Stimulated activated naive CD4-positive, alpha-beta T cell treated with Interleukin-2 at 50 U/mL for 16 hours (primary cell): ENCODE measurements at places on chromosomes 1 and 21.

GRCh38 chr1:107633596-107633995 lies 331.4 kb downstream of the VAV3 start:
- no peak for DNase-seq

- DNase-seq = no peak
These were observed 2.2 kb downstream of the FOXD2 start for GRCh38 chr1:47439819-47440598.

DNA sequence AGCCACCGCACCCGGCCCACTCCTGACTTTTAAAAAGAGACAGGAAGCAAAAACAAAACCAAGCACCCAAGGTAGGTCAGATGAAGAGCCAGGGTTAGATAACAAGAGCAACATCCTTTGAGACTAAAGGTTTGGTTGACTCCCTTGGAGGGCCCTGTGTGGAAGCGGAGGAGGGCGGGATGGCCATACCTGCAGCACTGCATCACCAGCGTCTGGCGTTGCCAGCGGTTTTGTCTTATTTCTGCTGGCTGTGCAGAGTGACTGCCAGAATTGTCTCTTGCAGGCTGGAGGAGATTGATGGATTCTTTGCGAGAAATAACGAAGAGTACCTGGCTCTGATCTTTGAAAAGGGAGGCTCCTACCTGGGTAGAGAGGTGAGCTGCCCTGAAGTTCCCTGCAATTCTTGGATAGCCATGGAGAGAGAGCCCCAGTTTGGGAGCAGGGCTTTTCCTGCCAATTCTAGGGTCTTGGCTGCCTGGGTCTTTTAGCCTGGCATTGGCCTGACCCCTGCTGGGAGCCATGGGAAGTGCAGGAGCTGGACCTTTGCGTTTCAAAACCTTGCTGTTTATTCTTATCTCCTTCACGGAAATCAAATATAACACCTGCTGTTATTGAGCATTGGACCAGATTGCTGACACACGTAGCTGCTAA lies 24.0 kb downstream of the QSOX1 start:
- DNase-seq = peak; percentile 29

DNA sequence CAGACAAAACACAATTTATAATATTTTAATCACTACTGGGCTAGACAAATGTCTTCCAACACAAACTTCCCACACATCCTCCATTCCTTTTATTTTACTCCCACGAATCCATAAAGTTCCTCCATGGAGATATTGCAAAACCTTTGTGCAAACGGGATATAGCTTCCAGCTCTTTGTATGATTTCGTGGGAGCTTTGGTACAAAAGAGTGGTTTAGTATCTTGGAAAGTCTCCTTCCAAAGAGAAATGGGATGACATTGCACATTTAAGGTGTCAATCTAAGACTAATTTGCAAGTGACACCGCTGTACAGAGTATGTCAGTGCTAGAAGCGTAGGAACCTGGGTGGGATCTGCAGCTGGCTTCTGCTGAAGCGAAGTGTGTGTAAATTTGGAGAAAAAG lies 455.2 kb upstream of the RUNX1 start:
- DNase-seq = no peak

DNA sequence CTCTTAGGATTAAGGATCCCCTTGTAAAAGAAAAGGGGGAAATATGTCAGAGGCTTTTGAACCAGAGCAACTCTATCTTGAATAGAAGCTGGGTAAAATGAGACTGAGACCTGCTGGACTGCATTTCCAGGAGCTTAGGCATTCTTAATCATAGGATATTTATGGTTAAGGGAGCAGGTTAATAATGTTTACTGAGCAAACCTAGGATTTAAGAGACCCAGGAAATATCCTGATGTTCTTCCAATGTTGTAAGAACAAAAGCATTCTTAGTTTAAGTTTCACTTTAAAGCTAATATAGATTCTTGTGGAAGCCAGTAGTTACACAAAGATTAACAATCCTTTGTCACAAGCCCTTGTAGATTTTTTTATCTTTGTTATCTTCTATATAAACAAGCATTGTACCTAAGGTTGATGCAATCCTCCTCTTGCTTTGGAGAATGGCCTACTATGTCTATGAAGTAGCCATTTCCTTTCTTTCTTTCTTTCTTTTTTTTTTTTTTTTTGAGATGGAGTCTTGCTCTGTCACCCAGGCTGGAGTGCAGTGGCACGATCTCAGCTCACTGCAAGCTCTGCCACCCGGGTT lies 570.2 kb upstream of the BEND5 start:
- no peak for DNase-seq

DNA sequence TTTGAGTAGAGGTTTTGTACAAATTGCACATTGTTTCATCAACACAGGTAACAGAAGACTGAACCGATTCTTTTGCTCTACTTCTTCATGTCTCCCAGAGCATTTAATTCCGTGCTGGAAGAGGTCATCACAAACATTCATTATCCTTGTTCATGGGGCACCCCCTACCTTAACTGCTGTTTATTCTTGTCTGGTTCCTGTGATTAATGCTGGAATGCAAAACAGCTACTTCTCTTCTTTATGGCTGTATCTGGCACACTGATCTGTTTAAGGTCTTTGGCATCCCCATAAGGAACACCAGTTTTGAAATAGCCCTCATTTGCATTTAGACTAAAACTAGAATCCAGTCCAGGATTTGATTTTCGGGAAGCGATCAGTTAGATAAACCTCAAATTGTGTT lies 42.2 kb downstream of the NTNG1 start:
- DNase-seq = no peak

DNA sequence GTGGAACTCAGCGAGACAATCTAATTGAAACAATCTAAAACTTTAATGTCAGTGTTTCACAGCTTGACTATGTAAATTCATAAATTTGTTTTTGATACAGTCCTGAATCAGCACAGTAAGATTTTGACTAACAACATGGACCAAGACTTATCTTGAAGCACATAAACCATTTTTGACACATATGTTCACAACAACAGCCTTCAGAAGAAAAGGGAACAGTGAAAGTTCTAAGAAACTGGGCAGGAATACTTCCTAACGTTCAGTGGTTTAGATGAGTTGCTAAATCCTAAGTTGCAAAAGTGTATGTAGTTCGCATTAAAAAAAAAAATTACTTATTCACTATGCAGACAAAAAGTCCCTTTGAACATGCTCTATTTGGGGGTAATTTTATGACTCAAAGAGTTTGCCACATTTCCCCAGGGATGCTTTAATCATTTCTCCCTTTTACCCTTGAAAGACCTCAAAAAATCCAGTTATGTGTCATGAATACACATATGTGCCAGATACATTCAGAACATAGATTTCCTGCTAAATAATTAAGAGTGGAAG lies 120.2 kb downstream of the MRPL39 start:
- DNase-seq = no peak

DNA sequence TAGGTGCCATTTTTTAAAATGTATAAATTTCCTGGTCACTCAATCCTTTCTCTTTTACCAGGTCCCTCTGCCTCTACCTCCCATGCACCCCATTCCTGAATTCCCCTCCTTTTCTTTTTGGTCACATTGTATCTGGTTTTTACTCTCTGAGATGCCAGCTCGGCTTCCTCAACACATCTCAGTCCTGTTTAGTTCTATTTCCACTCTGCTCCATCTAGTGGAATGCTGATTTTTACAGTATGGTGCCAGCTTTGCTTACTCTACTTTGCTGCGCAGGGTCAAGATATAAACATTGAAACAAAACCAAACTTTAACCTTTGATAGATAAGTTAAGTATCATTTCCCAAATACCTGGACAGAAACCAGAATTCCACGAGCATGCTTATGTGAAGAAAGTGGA lies 96.0 kb downstream of the ESRRG start:
- no peak for DNase-seq

DNA sequence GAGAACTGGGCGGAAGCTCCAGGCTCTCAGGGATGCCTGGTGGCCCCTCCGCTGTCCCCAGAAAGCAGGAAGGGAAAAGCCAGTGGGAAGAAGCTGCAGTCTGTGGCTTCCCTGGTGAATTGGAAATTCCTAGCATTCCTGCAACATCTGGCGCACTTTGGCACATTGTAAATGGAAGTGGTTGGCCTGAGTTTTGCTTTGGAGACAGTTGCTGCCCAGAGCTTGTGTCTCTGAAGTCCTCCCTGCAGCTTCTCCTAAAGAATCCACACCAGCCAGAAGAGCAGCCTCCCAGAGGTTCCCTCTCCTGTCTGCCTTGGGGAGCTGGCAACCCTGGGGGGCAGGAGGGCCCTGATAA lies 48.2 kb downstream of the ARHGEF10L start:
- no peak for DNase-seq

DNA sequence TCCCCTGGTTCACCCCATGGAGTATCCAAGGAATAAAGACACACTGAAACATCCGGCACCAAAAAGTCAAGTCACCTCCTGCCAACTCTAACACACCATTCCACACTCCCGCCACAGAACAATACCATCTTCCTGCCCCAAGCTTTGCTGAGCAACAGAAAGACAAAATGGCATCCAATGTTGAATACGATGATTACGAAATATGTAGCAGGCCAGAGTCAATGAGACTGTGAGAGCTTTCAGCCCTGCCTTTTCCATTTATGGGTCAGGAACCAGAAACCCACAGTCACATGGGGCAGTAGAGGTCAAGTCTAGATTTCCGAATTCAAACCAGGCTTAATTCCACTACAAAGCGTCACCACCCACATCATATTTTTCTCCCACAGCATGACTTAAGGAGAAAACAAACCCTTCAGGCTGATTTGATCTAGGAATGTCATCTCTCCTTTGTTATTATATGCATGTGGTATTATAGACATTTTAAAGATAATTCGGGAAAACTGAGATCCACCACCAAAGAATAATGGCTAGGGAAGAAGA lies 249.8 kb downstream of the SETD4 start:
- no peak for DNase-seq

- DNase-seq = no peak
These were observed 108.2 kb upstream of the SLC35F3 start for GRCh38 chr1:233796146-233796783.
